RPMI7951 (cell line): ENCODE measurements at places on chromosomes 3 and 15. TPM values are rescaled to one million over a fixed set of nuclear protein-coding genes. Genes with fewer than 3 reads are reported as not detected.

RARRES1 gene
- total RNA-seq = 3.7 and 4.0 TPM in 2 replicates

MYRIP gene
- total RNA-seq = not detected in 2 replicates

TF gene
- 0.96 TPM in 1 of 2 replicates, not detected in the other for total RNA-seq

SLC28A2 gene
- total RNA-seq = not detected in 2 replicates

TPM1 gene
- 1,035 and 1,151 TPM in 2 replicates for total RNA-seq

ZNF445 gene
- 3.7 and 4.1 TPM in 2 replicates for total RNA-seq

NANOGP8 gene
- not detected in 2 replicates for total RNA-seq

DUOX1 gene
- total RNA-seq = not detected in 2 replicates

UACA gene
- 47.0 and 56.8 TPM in 2 replicates for total RNA-seq
